ENCODE measurements at places on chromosomes 6 and 20.

GRCh38 chr6:79713701-79714322, 82.7 kb downstream of the SH3BGRL2 start:
- no peak for DNase-seq

- DNase-seq = no peak
Observed at GRCh38 chr6:118981884-118982574, 47.1 kb upstream of the MCM9 start.

DNA sequence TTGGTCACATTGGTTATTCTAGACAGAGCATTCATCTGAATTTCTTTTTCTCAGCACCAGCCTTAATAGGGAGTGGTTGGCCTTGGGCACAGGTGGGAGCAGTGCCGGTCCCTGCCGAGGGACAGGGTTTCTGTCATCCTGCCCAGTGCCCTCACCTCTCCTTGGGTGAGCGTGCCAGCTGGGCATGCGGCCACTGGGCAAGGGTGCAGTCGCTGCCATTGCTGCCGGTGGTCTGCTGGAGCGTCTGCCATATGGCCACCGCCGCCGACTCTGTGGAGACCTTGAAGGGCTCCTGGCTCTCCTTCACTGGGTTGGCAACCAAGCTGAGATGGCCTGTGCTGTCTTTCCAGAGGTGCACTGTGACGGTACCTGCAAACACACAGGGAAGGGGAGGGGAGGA, 16.4 kb upstream of the UQCC2 start:
- DNase-seq = no peak

DNA sequence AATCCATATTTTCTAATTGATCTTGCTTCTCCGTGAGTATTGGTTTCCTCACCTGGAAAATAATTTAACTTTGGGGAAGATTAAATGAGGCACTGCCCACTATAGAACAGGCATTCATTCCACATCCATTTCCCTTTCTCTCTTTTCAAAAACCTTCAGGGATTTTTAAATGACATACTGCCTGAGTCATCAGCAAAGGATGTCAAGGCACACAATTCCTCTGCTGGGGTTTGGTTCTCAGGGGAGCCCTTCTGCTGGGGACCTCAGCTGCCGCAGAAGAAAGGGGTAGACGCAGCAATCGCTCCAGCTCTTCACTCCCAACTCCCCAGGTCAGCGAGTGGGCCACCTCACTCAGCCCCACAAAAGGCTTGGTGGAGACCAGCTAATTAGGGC, 90.7 kb upstream of the BACH2 start:
- no peak for DNase-seq

DNA sequence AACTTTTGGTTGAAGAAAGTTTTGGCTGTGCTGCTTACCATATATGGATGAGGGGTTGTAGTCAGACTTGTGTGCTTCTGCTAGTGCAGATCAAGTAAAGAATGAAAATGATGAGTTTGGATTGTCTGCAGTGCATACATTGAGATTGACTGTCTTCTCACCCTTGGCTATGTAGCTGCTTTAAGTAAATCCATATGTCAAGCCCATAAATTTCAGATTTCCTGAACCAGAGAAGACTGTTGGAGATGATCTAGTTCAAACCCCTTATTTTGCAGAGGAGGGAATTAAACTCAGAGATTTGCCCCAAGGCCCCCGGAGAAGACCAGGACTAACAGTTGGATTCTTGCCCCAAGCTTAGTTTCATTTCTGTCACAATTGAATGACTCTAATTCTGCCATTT, 67.2 kb downstream of the PKIB start:
- no peak for DNase-seq

- no peak for DNase-seq
Observed at GRCh38 chr6:113558431-113558830, 298.7 kb upstream of the MARCKS start.

DNA sequence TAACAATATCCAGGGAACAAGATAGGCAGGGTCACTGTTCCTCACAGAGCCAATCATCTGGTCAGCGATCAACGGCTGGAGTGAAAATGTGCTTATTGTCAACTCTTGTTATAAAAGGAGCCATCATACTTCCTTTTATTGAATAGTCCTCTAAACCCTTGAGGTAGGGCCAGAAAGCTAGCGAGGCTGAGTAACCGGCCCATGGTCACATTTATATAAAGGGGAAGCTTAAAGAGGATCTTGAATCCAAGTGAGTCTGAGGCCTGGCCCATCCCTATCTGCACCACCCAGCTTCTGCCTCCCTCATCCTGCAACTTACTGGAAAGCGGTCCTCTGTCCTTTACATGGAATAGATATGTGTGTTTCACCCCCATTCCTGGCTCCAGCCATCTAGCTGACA, 9.5 kb downstream of the PHACTR3 start:
- DNase-seq = no peak

Data from head of caudate nucleus (tissue), 42 donors.